ENCODE measurements at places on chromosomes 3 and 15.

DNA sequence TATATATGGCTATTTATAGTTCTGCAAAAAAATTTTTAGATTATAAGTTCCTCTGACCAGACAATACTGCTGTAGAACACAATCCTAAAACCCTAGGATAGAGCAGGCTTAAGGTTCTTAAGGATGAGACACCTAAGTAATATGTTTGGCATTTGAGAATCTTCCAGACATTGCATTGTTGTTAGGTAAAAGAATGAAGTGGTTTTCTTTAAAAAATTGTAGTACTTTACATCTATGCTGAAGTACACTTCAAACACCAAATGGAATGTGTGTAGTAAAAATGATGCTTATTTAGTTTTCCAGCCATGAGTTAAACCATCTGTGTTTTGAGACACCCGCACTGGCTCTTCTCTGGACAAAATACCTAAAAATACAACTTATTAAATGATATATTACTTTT is 857.7 kb downstream of the OTOL1 start:
- no peak for DNase-seq

- DNase-seq: no peak
Measured at GRCh38 chr15:87213626-87214025, 1042.9 kb downstream of the NTRK3 start.

DNA sequence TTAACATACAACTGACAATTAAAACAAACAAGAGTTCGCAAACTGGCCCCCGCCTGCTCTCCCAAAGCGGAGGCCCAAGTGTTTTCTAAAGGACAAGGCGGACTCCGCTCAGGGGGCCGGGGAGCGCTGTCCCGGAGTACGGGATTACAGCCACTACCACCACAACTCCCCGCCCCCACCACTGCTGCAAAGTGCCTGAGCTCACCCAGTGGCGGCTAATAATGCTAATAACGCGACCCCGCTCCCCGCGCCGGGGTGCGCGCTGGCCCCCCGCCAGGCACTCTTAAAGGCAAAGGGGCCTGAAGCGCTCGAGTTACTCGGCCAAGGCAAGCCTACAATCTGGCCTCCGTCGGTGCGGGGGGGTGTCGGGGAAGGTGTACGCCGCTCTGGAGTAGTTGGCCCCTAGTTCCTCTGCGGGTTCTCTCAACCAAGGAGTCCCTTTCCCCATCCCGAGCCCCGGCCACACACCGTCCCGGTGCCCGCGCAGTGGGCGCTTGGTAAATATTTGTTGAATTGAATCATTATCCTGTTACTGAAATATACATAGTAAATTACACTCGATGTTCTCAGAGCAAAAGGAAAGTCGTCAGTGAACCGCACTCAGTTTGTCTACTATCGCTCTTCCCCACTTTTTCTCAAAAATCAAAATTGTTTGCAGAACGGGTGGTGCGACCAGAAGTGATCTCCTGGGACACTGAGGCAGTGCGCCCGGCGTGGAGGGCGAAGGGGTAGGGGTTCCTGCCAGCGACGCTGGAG is 827 bp downstream of the WNT5A start:
- no peak for DNase-seq

- no peak for DNase-seq
Measured at GRCh38 chr15:36544518-36545466, 34.6 kb upstream of the CDIN1 start.

DNA sequence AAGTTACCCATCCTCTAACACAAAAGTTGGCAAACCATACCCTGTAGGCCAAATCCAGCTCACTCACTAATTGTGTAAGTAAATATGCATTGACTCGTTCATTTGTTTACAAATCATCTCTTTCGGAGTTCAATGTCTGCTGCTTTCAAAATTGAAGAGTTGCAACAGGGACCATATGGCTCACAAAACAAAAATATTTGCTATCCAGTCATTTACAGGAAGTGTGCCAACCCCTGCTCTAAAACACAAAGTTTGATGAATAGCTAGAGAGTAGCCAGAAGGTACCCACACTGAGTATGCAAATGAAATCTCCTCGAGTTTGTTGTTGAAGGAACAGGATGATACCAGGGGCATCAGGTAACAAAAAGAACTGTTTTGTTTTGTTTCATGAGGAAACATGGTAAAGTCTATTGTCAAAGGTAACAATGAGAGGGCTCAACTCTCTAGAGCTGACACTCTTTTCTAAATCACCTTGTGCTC is 236.2 kb upstream of the THBS1 start:
- DNase-seq: no peak

DNA sequence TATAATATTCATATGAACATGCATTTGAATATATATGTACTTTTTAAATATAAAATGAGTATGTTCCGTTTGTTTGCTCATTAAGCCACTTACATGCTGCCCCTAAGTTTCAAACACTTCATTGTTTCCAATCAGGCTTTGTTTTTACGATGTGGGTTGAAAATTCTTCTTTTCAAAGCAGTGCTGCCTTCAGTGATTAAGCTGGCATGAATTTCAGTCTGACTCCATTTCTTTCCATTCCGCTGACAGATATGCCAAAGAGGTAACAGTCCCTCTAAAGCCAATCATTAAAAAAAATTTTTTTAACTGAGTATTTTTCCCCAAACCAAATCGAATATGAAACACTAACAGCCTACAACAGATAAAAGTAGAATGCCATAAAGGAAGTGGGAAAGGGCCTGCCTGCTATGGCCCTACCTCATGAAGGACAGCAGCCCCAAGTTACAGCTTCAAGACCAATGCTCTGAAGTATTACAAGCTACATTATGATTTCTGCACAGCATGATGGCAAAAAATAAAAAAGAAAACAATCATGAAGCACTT is 40.0 kb downstream of the DCUN1D1 start:
- DNase-seq: no peak

- DNase-seq: peak; percentile 33
Measured at GRCh38 chr3:176939022-176939817, 258.1 kb downstream of the TBL1XR1 start.

GRCh38 chr3:152192936-152193672 is 75.6 kb upstream of the MBNL1 start:
- no peak for DNase-seq

DNA sequence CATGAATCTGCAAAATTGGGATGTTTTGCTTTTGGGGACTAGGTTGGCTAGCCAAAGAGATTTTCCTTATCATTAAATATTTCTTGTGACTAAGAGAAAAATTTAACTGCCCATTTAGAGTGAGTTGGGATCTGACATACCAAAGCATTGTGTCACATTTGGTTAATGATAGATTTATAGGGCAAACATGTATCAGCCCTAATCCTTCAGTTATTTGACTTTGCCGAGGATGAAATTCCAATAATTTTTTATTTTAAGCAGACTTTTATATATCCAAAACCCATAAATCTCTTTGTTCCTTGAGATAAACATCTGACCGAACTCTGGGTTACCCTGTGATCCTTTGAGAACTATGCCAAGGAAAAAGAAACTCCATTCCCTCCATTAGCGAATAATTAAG is 218.9 kb downstream of the CDIN1 start:
- no peak for DNase-seq

DNA sequence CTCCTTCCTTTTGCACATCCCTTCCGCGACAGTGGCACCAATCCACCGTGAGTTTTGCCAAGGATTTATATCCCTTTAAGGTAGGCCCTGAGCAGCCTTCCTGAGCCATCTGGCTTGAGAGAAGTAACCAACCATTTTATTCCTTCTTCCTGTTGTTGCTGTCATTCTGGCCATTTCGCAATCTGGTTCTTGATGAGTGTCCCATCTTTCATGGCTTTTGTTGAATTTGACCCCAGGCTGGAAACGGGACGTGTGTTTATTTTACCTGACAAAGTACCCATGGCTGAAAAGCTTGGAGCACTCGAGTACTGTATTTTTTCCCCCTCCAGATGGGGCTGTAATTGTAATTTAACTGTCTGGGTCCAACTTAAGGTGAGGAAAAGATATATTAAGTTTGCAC is 173.4 kb downstream of the WNT5A start:
- no peak for DNase-seq

- DNase-seq: no peak
Measured at GRCh38 chr3:187039723-187040414, 99.4 kb downstream of the RPL39L start.

DNA sequence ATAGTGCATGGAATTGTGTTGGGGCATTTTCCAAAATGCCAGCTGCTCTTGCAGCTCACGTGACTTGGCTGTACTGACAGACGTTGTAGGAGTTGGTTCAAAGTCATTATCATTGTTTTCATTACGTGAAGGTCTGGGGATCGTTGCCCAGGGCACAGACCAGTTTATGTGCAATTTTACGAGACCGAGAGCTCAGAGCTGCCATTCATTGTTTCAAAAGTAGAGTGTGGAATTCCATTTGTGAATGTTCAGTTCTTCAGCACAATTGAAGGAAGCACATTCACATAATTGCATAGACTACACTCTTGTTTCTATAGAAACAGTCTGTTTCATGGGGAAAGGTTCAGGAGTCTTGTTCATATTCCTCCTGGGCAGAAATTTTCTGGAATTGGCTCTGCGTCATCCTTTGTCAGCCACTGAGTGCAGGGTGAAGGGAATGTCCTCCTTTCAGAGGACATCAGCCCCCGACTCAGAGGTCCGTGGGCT is 54.5 kb downstream of the GABRG3 start:
- no peak for DNase-seq

DNA sequence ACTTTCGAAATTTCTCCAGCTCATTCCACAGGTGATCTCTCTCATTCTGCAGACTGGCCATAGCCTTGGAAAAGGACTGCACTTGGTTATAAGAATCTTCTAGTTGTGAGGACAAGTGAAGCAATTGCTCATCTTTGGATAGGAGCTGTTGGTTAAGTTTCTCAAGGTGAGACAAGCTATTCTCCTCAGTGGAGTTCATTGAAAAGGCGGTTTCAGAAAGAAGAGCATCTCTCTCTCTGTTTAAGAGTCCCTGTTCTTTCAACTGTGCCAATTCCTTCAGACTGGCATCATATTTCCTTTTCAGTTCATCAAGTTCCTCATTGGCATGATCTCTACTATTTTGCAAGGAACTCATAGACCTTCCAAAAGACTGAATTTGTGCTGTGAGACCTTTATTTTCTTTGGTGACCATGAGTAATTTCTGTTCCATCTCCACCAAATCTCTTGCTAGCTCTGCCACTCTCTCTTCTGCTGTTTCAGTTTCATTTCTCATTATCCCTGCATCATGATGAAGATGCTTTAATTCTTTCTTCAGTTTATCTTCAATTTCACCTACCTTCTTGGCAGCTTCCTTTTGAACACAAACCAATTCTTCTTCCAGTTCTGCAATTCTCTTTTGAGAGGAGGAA is 30.2 kb upstream of the HCLS1 start:
- no peak for DNase-seq

- DNase-seq: no peak
Measured at GRCh38 chr3:52431459-52432223, 13.3 kb downstream of the SEMA3G start.

DNA sequence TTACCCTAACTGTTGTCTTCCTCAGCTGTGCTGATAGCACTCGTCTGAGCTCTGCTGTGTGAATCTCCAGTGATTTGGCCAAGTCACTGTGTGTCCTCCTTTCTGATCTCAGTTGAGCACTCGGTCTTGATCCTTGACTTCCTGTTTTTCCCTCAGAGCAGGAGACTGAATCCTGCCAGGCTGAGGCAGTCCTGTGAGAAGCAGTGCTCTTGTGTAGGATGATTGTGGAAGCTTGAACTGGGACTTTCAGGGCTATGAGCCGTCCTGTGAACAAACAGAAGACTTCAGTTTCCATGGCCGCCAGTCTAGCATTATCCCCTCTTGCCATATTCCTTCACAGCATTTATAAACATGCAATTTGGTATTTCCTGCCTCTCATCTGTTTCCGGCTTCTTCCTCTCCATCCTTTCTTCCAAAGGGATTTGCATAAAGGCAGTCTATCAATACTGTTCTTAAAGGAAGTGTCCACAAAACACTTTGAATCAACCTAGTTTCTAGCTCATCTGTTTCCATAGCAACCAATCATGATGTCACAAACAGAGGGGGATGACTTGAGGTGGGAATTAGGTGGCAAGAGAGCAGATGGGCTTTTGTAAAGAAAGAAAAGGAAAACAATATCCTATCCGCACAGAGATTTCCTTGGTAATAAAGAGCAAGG is 237.2 kb downstream of the AGBL1 start:
- no peak for DNase-seq

DNA sequence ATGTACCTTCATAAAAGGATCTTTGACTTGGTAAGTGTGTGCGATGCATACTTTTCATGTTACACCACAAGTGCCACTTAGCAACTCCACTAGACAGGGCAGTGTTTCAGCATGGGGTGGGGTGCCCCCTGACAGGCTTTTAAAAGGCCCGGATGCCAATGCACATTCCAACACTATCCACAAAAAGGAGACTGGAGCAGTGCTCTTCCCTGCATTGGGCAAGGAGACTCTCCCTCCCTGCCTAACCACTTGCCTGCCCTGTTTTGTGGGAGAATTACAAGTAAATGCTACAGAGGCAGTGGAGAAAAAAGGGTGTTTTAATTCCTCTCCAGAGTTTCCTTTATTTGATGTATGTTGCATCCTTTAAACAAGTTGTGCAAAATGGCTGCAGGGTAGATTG is 1.7 kb upstream of the RARB start:
- no peak for DNase-seq

DNA sequence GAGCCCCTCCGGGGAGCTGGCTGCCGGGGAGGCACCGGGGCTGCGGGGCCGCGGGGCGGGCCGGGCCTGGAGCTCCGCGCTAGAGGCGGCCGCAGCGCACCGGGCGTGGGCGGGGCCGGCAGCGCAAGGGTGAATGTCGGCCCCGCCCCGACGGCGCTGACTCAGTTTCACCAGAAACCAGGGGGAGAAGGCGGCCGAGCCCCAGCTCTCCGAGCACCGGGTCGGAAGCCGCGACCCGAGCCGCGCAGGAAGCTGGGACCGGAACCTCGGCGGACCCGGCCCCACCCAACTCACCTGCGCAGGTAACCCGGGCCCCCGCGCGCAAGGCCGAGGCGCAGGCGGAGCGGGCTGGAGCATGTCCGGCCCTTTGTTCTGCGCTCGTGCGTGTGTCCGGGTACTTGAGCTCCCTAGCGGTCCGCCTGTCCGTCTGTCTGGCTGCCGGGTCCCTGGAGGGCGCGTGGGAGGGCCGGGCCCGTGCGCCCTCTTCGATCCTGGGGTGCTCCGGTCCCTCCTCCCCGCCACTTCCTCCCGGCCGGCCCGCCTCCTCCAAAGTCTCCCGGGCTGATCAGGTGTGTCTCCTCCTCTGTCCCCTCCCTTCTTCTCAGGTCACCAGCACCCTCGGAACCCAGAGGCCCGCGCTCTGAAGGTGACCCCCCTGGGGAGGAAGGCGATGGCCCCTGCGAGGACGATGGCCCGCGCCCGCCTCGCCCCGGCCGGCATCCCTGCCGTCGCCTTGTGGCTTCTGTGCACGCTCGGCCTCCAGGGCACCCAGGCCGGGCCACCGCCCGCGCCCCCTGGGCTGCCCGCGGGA is at the start of gene SPINT1:
SPINT1 (plus strand) TSS at position 164 of the 811 bp plus-strand sequence; CDS start at position 671, 507 bp downstream.
- DNase-seq: peak; percentile 74

GRCh38 chr3:107769882-107770281 is 247.1 kb downstream of the BBX start:
- DNase-seq: no peak

GRCh38 chr3:5195605-5196004 is 8.1 kb downstream of the EDEM1 start:
- no peak for DNase-seq

DNA sequence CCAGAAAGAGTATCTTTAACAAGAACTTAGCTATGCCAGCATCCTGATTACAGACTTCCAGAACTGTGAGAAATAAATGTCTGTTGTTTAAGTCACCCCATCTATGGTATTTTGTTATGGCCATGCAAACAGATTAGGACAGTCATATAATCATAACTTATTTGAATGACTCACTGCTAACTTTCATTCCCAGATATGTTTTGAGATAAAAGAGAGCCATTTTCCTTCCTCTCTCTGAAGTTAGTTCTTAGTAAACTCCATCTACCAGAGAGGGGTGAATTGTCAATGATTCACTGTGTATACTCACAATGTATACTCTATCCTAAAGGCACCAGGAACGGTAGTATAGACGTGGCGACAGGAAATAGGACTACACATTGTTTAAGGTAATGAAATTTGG is 179.4 kb upstream of the DPH6 start:
- DNase-seq: no peak

All from stimulated activated CD4-positive, alpha-beta T cell treated with anti-CD3 and anti-CD28 coated beads, Interleukin-2, amount 100 ng/mL, for 48 hours (primary cell).